ENCODE measurements at places on chromosomes 16 and 17. TPM values are rescaled to one million over a fixed set of nuclear protein-coding genes. Genes with fewer than 3 reads are reported as not detected.

Gene PIRT
- not detected for total RNA-seq

Gene IRX3
- total RNA-seq: under 0.01 TPM

Gene MTSS2
- total RNA-seq: 13.6 TPM

Gene KRT16
- total RNA-seq: 1.9 TPM

Gene CES1
- total RNA-seq: 0.60 TPM

Gene CLDN7
- total RNA-seq: 4.2 TPM

Gene SOX9
- total RNA-seq: 8.7 TPM

Gene CAMKK1
- total RNA-seq: 10.3 TPM

Gene CAVIN1
- total RNA-seq: 467 TPM

Gene KRTAP1-1
- total RNA-seq: not detected

Gene TNK1
- total RNA-seq: 0.09 TPM

Gene RNU2-1
- not detected for total RNA-seq

Gene SCPEP1
- 58.2 TPM for total RNA-seq

Gene JUP
- total RNA-seq: 3.0 TPM

Gene DPH1
- total RNA-seq: 30.3 TPM

Gene MYH3
- 0.16 TPM for total RNA-seq

Gene RASD1
- total RNA-seq: 0.79 TPM

Gene ZFP3
- total RNA-seq: 1.3 TPM

Gene CASKIN2
- 3.8 TPM for total RNA-seq

Gene STX1B
- total RNA-seq: 3.5 TPM

Gene C16orf74
- total RNA-seq: 11.5 TPM

Gene PLA2G10
- not detected for total RNA-seq

Gene TPPP3
- 2.0 TPM for total RNA-seq

Gene PYY
- total RNA-seq: not detected

Gene FAM171A2
- total RNA-seq: 8.8 TPM

Gene PAQR4
- 0.79 TPM for total RNA-seq

Gene HOXB1
- not detected for total RNA-seq
